ENCODE measurements at places on chromosomes 7 and 10.

- DNase-seq = no peak
Measured at GRCh38 chr7:127437241-127437640, 44.7 kb upstream of the ZNF800 start.

DNA sequence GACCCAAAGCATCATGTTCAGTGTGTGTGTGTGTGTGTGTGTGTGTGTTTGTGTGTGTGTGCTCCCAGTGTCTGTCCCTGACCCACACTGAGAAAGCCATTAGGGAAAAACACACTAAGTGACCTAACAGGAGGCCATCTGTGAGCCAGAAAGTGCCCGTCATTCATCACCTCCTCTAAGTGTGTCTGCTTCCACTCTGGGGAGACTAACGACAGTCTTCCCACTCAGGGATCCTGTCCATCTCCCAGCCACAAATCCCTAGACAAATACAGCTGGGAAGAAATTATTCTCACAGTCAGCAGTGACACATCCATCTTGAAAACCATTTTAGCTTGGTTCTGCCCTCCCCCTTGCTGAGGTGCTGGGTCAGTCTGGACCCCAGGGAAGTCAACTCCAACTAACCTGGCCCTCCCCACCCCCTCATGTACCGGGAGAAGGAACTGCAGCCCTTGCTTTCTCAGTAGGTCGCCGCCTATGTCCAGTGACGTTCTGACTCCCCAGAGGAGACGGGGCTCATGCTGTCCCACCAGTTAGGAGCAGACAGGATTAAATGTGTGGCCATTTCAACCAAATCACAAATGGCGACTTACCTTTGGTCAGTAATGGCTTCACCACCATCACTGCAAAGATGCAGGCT is 296.5 kb upstream of the ZNF32 start:
- no peak for DNase-seq

GRCh38 chr10:3031490-3031889 is 35.9 kb upstream of the PFKP start:
- no peak for DNase-seq

DNA sequence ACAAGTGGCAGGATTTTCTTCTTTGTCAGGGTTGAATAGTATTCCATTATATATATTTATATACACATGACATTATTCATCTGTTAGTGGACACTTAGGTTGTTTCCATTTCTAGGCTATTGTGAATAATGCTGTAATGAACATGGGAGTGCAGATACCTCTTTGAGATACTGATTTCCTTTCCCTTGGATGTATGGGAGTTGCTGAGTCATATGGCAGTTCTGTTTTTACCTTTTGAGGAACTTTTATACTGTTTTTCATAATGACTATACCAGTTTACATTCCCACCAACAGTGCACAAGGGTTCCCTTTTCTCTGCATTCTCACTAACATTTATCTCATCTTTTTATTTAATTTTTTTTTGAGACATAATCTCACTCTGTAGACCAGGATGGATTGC is 1.8 kb upstream of the CLCN1 start:
- no peak for DNase-seq

DNA sequence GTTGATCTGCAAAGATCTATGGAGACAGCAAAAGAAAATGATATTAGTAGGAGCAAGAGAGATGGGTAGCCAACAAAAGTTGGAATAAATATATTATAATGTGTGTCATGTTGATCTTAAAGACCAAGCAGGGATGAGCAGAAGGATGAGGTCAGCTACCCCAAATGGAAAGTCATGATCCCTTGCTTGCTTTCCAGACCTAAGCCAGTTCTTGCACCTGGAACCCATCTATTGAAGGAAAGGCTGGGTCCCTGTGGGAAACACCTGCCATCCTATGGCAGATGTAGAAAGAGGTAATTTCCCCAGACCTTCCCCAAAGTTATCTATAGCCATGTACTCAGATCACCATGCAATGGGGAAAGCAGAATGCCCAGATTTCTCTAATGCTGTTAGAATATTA is 52.5 kb downstream of the LYZL2 start:
- no peak for DNase-seq

GRCh38 chr10:59283456-59284091 is 78.8 kb downstream of the FAM13C start:
- DNase-seq = no peak

- no peak for DNase-seq
Measured at GRCh38 chr10:71358277-71358676, 38.4 kb upstream of the CDH23 start.

- DNase-seq = no peak
Measured at GRCh38 chr7:80478683-80479082, 33.2 kb downstream of the GNAT3 start.

DNA sequence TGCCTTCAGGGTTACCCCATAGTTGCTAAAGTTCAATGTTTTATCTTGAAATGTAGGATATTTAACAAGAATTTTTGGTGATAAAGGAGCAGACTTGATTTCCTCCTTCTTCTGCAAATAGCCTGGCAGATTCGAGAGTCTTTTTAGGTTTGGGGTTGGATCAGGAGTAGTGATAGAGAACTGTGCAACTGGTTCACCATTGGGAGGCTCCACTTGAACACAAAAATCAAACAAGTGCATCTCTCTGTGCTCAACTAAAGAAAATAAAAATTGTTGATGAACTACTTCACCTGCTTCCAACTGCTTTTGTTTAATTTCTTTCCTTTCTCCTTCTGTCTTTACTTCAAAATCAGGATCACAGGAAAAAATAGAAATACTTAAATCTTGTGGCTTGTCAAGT is 58.5 kb downstream of the MACC1 start:
- DNase-seq = no peak

- no peak for DNase-seq
Measured at GRCh38 chr7:28222636-28223035, 42.0 kb upstream of the JAZF1 start.

DNA sequence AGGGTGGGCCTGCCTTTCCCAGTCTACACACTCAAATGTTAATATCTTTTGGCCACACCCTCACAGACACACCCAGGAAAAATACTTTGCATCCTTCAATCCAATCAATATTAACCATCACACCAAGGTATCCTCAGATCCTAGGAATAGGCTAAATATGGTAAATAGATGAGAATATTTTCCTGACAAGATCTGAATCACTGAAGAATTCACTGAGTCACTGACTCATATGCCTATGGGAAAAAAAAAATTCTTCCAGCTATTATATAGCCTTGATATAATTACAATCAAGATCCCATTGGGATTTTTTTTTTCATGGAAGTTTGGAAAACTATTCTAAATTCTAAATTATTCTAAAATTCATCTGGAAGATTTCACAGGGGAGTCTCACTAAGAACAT is 65.8 kb downstream of the INHBA start:
- DNase-seq = no peak

DNA sequence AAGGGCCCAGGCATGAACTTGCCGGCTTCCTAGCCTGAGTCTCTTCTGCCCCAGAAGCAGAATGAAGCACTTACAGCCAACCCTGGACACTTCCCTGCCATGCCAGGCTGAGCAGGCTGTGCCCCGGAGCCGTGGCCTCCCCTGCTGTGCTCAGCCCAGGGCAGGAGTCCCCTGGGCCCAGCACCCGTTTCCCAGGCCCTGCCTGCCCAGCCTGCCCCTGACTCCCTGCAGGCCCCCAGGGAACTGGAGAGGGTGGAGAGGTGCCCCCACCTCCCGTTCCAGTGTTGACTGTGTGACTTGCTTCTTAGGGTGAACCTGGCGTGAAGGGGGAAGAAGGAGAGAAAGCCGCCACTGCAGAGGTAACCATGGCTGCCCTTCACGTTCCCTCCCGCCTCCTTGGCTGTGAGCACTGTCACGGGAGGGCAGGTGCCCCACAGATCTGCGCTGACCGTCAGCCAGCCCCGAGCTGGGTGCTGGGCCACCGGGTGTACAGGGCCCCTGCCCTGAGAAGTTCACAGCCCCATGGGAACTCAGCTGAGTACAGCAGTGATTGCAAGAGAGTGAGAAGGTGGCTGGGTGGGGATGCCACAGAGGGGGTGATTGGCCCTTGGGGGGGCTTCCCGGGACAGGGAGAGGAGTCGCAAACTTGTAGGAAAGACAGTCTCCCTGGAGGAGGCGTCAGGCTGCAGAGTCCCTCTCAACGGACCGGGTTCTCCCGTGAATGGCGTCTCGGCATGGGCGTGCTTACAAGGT is 75.9 kb downstream of the MYL10 start:
- no peak for DNase-seq

DNA sequence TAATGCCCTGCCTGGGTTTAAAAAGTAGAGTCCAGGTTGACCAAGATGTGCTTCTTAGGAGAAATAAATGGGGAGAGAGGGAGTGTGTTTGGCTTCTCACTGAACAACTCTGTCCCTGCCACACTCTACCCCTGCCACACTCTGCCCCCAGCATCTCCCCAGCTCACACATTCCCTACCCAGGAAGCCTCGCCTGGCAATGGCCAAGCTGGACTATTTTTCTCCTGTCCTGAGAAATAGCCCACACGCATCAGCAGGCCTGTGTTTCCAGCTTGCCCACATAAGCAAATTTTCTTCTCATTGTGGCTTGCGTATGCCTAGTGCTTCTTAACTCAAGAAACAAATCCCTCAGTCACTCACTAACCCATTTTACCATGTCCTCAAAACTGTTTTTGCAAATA is 1.8 kb downstream of the LRRC18 start:
- DNase-seq = no peak

DNA sequence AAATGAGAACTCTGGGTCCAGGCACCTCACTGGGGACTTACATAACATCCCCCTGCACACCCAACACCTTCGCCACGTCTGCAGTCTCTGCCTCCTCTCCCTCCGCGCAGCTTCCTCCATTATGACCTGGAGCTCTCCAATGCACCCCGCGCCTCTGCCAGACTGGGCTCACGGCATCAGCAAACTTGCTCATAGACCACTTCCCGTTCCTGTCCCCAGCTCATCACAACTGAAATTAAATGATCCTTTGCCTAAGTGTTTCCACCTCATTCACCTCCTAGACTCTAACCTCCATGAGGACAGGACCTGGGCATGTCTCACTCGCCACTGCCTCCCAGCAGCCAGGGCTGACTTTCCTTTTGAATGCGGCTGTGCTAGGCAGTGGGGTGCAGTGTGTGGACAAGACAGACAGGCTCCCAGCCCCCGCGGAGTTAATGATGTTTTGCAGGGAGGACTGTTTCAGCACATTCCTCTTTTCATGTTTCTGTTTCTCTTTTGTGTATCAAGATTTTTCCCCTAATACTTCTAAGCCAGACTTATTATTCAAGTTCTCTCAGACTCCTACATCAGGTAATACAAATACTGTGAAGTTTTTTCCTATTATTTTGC is 18.8 kb downstream of the CHST15 start:
- no peak for DNase-seq

- DNase-seq = no peak
Measured at GRCh38 chr10:3270577-3271316, 98.2 kb upstream of the PITRM1 start.

GRCh38 chr10:13834581-13835286 is 248.0 kb downstream of the PRPF18 start:
- DNase-seq = no peak

GRCh38 chr10:22655312-22655981 is 58.9 kb downstream of the PIP4K2A start:
- no peak for DNase-seq

DNA sequence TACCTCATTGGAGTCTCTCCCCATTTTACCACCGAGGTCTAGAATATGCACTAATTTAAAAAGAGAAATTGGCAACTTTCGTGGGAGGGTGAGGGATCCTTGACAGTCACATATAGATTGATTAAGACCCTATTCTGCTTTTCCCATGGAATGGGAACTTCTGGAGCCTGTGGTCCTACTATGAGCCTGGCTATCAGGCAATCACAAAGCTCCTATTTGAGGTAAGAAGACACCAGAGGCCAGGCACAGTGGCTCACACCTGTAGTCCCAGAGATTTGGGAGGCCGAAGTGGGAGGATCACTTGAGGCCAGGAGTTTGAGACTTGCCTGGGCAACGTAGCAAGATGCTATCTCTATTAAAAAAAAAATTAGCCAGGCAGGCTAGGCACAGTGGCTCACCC is 104.7 kb upstream of the CCNY start:
- no peak for DNase-seq

DNA sequence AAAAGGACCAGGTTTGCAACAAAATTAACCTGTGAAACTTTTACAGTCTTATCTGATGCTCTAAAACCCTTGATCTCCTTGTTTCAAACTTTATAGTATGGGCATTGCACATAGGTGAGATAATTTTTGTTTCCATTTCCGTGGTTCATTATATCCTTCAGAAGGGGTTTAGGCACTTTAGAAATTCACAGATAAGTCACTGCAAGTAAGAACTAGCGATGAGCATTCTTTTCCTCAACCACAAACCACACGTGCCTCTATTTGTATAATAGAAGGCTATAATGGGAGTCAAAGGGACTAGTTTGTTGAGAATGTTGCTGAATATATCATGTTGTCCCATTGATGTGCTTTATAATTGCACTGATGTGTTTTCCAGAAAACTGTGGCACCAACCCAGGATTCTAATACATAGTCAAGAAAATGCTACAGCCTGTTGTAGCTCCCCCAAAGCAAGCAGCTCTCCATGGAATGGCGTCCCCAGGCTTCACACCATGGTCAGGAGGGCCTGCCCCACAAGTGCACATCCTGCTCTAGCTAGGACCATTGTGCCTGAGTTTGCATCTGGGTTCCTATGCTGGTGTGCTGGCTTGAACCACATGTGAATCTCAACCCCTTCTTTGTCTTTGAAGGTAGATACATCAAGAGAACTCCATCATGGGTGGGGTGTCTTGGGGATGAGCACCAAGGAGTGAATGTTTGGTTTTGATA is 14.0 kb upstream of the ATXN7L1 start:
- no peak for DNase-seq

- DNase-seq = no peak
Measured at GRCh38 chr10:110655320-110655719, 11.2 kb downstream of the RBM20 start.

DNA sequence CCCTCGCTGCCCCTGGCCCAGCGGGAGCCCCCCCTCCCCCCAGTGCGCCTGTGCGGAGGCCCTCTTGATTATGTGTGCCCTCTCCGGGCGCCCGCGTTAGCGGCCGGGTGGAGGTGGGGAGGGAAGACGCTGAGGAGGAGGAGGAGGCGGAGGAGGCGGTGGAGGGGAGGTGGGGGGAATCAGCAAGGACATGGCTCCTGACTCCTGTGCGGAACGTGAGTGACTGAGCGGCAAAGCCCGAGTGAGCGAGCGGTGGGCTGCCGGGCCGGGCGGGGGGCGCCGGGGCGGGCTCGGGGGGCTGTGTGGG is 201 bp downstream of the MLLT10 start:
- no peak for DNase-seq
